Right atrium auricular region (tissue), 2 donors: ENCODE measurements at places on chromosomes 2 and 18. TPM values are rescaled to one million over a fixed set of nuclear protein-coding genes. Genes with fewer than 3 reads are reported as not detected.

DNA sequence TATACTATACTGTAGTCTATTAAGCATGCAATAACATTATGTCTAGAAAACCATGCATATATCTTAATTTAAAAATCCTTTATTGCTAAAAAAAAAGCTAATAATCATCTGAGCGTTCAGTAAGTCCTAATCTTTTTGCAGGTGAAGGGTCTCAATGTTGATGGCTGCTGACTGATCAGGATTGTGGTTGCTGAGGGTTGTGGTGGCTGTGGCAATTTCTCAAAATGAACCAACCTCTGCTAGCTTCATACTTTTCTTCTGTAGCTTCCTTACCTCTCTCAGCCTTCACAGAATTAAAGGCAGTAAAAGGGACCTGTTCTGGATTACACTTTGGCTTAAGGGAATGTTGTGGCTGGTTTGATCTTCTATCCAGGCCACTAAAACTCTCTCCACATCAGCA lies 235.8 kb downstream of the NBAS start:
- no peak for DNase-seq

DNA sequence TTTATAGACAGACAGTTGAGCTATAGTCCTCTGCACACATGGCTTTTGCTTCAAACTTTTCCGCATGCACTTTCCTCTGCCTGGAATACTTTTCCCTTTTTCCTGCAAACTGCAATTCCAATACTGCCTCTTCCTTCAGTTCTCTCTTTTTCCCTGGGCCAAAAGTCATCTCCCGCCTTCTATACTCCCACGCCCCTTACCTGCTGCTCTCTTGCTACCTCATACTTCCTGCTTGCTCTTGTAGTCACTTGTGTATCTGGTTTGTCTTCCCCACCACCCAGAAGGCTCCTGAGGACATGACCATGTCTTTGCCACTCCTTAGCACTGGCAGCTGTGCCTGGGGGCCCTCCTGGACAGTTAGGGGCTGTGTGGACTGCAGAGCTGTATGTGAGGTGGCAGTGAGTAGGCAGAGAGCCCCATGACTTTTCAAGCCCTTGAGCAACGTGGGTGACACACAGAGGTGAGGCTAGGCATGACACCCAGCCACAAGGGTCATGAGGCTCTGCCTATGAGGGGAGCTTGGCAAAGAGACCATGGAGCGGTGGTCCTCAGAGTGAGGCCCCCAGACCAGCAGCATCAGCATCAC lies 23.2 kb downstream of the SPEG start:
- DNase-seq: no peak

- no peak for DNase-seq
These were observed 17.7 kb downstream of the MBOAT2 start for GRCh38 chr2:8985561-8986326.

DYNAP gene
- not detected for total RNA-seq

DNA sequence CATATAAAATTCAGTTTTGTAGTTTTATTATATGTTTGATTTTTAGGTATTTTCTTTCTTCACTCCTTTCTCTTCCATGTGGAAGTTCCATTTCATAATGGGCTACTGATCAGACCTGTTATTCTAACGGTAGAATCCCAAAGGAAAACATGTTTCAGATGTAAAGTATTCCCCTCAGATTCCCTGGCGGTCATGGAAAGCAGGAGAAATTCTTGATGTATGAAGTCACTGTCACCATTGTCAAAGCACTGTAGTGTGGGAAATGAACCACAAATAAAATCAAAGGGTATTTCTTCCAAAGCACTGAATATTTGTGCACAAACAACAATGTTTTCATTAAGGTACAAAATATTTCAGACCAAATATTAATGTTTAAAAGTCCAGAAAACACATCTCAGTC lies 237.3 kb upstream of the KLHL14 start:
- DNase-seq: no peak

WDR43 gene
- total RNA-seq: 18.9 TPM

SERPINB13 gene
- not detected for total RNA-seq

DNA sequence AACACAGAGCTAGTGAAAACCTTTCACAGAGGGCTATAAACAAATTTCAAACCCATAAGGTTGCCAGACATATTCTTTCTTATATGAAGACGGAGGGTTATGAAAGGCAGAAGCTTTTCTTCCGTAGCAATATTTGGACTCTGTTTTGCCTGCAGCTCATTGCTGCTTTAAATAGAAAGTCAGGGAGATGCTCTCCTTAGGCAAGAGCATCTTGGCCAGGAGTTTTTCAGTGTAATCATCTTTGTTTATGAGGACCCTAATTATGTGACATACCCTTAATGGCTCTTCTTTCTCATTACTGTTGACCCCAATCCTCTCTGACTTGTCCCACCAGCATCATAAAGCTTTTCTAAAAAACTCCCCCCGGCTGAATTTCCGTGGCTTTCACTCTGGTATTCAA lies 433.4 kb upstream of the NRXN1 start:
- no peak for DNase-seq

DNA sequence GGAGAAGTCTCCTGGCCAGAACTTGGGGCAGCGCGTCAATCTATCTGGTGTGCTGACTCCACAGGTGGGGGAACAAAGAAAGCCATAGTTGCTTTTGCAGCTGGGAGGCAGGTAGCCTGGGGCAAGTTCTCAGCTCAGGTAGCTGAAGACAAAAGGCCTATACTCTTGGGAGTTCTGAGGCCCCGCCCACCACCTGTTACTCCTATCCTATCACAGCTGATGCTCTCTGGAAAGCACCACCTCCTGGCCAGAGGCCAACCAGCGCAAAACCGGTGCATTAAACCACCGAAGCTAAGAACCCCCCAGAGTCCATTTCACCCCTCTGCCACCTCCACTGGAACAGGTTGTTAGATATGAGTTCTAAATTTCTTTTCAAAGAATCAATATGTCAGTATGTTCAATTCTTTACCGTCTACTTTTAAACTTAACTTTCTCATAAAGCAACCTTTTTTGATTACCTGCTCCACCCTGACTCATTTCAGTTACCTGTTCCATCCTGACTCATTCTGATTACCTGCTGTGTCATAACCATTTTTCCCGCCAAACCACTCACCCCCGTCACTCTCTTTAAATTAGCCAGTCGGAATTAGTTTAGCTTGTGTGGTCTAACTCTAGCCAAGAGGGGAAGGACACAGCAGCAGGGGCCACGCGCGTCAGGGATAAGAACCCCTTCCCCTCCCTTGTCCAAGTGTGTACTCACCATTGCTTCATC lies 43.4 kb downstream of the UPP2 start:
- DNase-seq: no peak

DNA sequence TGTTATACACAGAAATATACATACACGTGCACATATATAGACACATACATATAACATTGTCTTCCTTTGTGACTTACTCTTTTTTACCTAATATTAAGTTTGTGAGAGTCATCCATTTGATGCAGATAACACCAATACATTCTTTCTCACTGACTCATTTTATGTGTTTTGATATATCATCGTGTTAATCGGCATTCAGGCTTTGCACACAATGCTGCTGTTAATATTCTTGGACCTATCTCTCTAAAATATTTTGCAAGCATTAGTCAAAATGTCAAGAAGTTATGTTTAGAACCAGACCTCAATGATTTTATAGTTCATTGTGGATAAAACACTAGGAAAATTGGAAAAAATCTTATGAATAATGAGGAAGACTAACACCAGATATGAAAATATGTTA lies 441.1 kb downstream of the LRATD1 start:
- no peak for DNase-seq

- no peak for DNase-seq
These were observed 1.5 kb downstream of the PELI1 start for GRCh38 chr2:64142741-64143168.

TRAPPC8 gene
- 33.8 TPM for total RNA-seq

GRCh38 chr2:185802926-185803325 lies 64.3 kb downstream of the FSIP2 start:
- DNase-seq: no peak

GRCh38 chr2:74958274-74959105 lies at the start of gene POLE4:
POLE4 (plus strand) TSS chr2:74958643; CDS start chr2:74958680, 37 bp downstream.
- DNase-seq: peak; percentile 91

DNA sequence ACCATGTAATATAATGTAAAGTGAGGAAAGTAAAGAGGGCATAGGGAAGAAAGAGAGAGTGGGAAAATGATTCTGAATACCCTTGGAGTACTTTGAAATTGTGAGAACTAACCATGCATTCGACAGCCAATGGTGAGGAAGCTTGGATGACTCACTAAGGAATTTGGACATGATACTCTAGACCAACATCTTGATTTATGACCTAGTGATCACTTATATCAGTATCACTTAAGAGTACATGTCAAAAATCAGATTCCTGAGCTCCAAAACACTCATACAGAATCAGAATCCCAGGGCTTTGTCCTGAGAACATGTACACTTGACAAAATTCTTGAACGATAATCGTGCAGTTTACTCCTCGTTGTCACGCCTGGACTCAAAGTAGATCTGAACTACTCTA lies 1899.8 kb upstream of the PIK3C3 start:
- DNase-seq: no peak

CDH19 gene
- total RNA-seq: 30.4 TPM

FBLN7 gene
- 3.5 TPM for total RNA-seq

DNA sequence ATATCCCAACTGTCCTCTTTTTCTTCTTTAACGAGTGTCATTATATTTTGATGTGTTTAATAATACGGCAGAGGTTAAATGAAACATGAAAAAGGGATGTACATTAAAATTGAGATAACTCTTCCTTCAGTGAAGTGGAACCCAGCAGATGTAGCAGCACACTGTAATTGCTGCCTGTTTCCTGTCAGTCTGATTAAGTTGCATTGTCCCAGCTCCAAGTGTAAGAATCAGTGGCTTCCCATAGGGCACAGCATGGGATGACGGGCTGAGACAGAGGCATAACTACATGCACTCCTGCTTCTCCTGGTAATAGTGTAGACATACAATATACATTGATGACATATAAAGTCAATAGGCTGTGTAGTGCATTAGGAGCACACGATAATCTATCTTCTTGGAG lies 175.8 kb upstream of the TCF4 start:
- DNase-seq: no peak

DNAH6 gene
- total RNA-seq: 0.30 TPM

SERPINB3 gene
- not detected for total RNA-seq

DNA sequence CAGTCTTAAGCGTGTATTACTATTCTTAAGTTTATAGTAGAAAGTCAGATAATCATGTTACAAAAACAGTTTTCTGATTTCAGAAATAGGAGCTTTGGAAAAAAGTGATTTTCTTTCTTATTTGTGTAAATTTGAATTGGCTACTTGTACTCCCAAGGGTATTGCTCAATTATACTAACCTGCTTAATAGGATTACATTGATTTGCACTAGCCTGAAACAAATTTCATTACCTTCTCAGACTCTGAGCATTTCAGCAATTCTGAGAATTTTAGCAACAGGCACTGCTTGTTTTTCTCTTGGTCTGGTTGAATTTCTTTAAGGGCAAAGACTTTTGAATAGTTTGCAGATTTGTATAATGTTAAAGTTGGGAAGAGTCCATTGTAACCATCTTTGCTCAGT lies 87.2 kb upstream of the NXPH2 start:
- DNase-seq: no peak

DNA sequence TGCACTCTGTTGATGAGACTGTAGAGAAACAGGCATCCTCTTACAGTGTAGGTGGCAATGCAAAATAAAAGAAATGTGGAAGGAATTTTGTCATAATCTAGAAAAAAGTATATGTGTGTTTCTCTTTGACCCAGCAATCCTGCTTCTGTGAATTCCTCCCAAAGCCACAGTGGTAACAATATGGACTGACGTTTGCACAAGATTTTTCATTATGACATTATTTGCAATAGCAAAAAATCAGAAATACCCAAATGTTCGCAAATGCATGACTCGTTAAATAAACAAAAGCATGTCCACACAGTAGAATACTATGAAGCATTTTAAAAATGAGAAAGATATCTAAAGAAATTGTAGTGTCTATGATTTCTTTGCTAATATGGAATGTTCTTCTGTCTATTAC lies 255.2 kb upstream of the NRP2 start:
- no peak for DNase-seq

DNA sequence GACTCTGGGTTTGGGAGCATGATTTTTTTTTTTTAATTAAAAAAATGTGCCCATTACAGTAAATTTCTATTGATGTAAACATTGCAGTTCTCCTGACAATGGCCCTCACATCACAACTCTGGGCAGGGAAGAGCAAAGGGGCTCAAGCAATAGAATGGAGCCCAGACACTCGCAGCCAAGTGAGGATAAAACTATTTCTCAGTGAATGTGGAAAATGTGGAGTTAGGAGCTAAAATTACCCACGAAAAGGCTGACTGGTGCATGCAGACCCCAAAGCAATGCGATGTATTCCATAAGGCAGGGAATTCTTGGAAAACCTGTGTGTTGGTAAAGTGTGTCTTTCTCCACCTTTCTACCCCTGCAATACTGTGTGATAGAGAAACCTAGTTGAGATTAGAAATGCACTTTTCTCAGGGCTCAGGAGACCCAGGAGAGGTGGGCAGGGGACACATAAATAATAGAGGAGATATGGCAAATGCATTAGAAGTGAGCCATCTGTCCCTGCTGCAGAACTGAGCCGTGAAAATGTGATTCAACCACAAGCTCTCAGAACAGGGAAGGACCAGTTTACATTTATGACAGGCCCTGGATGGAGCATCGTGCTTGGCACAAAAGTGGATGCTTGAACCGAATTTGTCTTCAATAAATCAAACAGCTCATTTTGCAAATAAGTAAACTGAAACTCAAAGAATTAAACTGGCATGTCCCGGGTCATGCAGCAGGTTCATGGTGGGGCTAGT lies 100.1 kb downstream of the MYCN start:
- DNase-seq: no peak

VWA3B gene
- not detected for total RNA-seq

EPB41L3 gene
- total RNA-seq: 22.5 TPM

DNA sequence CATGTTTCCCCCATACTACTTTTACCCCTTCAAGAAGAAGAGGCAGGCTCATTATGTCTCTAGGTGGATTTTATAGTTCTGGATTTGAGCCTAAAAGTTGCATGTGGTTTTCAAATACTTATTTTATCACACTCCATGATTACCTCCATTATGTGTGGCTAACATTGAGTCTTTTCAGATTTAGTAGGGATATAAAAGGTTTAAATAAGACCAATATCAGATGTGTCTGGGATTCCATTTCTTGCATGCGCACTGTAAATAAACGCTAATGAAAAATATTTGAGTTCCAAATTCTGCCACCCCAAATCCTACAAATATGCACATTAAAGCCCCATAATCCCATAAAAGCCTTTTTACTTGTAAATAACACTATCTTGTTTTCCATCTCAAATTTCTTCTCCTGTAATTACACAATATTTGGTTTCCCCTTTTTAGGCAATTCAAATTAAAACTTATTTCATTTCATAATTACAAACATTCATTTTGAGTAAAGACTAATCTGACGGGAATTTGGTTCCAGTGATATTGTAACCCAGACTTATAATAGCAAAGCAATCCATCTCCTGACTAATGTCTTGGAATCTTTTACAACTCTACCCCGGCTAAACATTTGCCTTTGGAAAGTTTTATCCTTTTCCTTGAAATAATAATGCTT lies 600.0 kb downstream of the SLC4A3 start:
- DNase-seq: no peak

- peak; percentile 52 for DNase-seq
These were observed 240.7 kb downstream of the SH3RF3 start for GRCh38 chr2:109369671-109370191.

GRCh38 chr2:172403402-172403801 lies 24.0 kb upstream of the ITGA6 start:
- no peak for DNase-seq

CD8B2 gene
- not detected for total RNA-seq

DNER gene
- 17.6 TPM for total RNA-seq

GRCh38 chr2:10271946-10272345 lies 30.8 kb upstream of the HPCAL1 start:
- DNase-seq: no peak

- DNase-seq: no peak
These were observed 484 bp downstream of the AFF3 start for GRCh38 chr2:100141906-100142305.
